ENCODE measurements at places on chromosomes 1 and 21. TPM values are rescaled to one million over a fixed set of nuclear protein-coding genes. Genes with fewer than 3 reads are reported as not detected.

The ERI3 gene
- 33.7 TPM for polyA plus RNA-seq

The ALDH9A1 gene
- 106 TPM for polyA plus RNA-seq

The HSD3B1 gene
- not detected for polyA plus RNA-seq

The FCRL5 gene
- 0.28 TPM for polyA plus RNA-seq

The NPR1 gene
- polyA plus RNA-seq: not detected

The PTPRC gene
- 1,019 TPM for polyA plus RNA-seq

All from CD4-positive, alpha-beta memory T cell (primary cell).